Cerebellar nuclear complex (tissue), 1 donor: ENCODE measurements at places on chromosomes 1 and 21.
A peak's percentile ranks its signal among the peaks of the same experiment; 100 is the strongest.

GRCh38 chr1:213585402-213585801, 402.4 kb upstream of the PROX1 start:
- no peak for DNase-seq

DNA sequence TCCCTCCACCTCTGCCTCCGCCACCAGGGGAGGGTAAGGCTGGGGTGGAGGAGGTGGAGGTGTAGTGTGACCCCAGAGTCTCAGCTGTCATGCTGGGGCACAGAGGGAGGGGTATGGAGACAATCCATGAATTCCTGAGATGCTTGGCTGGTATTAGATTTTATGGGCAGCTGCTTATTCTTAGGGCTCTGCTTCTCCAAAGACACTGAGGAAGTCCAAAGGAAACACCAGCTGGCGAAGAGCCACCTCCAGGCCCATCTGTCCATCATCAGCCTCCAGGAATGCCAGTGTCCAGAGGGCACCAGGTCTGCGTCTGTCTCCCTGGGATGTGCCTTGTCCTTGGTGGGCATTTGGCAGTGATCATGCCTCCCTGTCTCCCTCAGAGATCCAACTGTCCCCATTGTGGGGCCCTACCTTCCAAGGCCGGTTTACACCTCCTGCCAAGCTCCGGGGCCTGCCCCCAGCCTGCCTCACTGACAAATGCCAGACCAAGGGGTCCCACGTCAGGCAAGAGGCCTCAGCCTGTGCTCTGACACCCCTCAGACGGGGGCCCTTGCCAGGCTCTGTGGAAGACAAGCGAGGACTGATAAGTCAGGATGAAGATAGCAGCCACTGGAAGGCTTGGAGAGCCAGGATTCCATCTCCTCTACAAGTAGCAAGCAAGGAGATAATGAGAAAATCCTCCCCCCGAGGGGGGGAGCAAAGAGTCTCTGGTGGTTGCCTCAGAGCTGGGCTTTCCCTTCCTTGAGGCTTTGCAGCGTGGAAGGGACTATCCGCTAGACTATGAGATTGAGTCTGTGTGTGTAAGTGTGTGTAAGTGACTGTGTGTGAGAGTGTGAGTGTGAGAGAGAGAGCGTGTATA, 1.6 kb downstream of the TNNI1 start:
- no peak for DNase-seq

DNA sequence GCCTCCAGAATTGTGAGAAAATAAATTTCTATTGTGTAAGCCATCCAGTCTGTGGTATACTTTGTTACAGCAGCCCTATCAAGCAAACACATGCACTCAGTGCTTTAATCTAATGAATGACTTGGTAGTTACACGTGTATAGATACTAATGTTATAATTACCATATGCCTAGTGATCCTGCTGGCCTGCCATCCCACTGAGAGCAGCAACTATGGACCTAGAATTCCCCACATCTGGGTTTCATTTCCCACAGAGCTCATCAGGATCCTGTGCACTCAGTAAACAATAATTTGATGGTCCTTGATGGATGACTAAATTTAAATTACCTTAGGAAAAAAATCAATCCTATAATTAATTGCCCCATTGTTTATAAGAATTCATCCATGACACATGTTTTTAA, 86.5 kb upstream of the RGS1 start:
- no peak for DNase-seq

DNA sequence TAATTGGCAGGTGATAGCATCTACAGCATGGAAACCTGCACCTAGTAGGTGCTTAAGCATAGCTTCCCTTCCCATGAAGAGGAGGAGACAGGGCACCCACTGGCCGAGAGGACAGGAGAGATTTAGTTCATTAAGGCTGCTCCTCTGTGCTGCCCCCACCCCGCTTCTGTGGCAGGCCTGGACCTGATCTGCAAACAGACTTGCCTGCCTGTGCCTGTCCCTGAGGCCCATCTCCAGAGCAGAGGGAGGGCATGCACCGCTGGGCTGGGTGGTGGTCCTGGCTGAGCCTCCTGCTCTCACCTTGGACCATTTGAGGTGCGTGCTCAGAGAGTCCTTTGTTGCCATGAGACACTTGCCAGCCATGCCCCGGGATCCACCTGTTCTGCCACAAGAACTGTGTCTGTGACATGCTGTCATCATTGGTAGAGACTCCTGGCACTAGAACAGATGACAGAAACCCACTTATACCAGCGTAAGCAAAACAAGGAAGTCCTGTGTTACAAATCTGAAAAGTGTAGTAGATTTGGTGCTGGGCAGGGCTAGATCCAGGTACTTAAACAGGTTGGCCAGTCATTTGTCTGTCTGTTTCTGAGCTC, 55.6 kb downstream of the PTPRF start:
- no peak for DNase-seq

DNA sequence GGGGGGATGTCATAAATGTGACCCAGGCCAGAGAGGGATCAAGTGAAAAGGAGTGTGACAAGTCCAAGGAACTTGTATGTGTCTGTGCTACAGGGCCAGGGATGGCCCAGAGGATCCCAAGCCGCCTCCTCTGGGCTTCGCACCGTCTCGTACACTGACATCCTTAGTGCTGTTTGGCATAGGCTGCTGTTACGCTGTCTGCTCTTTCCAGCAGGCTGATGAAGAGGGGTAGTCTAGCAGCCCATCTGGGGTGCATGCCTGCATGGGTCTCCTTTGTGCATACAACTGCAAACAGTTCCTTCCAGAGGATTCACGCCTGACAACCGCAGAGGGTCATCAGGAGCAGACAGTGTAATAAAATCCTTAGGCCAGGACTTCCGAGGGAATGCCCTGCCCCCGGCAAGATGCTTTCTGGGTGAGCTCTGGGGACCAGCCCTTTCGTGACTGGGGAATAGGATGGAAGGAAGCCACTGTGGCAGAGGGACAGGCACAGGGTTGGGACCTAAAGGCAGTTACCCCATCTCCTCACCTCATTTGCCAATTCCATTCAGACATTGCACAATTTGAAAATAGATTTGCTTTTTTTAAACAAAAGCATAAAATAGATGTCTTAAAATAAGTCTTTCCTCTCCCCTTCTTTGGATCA, 6.3 kb upstream of the GOLT1A start:
- DNase-seq: no peak

- DNase-seq: no peak
These were observed 14.8 kb downstream of the FMOD start for GRCh38 chr1:203336097-203336496.

DNA sequence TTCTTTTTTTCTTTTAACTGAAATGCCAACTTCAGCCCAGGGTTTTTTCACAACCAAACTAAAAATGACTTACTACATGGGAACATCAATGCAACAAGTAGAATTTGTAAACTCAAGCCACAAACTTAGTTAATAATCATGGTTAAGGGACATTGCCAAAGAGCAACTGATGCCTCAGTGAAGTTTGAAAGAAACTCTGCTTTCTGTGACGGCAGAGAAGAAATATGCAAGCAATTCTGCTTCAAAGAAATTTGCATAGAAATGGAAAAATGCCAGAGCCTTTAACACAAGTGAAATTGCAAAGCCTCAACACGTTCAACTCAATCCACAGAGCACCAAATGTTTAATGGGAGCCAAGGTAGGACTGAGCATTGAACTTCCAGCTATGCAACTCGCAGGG, 5.0 kb upstream of the CHD5 start:
- DNase-seq: no peak

DNA sequence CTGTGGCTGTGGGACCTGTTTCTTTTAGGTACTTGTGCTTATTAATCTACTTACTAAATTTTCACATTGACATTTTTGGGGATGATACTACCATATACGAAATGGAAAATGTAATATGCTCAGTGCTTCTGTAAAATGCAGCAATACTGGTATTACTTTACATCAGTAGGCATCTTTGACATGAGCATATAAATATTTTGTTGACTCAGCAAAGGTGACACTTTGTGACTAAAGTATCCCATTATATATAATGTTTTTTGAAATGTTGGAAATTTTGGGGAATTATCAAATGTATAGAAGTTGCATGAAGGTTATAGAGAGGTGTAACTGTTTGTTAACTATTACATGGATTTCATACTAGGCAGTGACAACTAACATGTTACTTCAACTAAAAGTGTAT, 2.3 kb upstream of the FAM177B start:
- no peak for DNase-seq

DNA sequence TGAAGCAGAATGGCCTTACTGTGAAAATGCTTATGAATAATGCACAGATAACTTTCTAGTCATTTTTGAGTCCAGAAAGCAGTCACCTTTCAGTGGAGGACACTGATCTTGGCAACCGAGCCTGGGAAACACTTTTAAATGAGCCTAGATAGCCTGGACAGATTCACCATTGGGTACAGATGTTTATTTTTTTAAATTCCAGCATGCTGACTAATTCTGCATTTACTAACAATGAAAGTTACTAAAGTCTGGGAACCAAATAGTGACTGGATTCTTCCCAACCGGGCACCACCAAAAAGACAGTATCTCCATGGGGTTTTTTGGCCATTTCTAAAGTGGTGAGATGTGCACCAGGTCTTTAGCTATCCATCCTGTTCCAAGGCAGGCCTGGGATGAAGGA, 3.3 kb upstream of the FMOD start:
- DNase-seq: no peak

- no peak for DNase-seq
These were observed 86.6 kb downstream of the DMRTB1 start for GRCh38 chr1:53545663-53546408.

DNA sequence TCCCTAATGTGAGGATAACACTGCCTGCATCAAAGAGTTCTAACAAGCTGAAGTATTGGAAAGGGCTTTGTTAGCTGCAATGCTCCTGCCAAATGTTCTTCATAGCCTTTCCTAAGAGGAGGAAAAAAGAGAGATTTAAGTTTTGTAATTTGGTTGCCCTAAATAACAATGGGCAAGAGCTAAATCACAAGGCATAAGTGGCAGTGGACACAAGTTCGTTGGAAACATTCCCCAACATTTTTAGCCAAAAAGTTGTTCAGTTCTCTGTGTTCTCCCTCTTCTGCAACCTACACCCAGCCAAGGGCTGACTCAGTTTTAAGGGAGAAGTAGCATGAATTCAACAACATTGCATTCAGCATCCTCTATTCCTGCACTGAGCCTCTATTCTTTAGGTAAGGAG, 2.6 kb upstream of the UQCRHL start:
- no peak for DNase-seq

GRCh38 chr1:175132436-175132835, 60.1 kb downstream of the KIAA0040 start:
- DNase-seq: no peak

DNA sequence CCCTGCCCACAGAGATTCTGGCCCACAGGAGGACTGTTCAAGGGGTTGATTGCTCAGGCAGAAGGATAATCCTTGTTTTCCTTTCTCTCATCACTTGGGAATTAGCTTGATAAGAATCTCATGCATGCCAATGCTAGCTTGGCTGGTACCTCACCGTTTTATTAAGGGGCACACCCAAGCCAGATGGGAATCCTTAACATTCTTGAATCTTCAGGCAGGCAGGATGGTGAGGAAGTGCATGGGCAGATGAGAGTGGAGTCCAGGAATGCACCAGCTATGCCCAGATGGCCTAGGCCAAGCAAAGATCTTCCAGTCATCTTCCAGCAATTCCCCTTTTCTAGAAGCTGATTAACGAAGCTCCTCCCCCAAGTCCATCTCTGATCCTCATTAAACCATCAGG, 4.1 kb upstream of the LCE7A start:
- no peak for DNase-seq

DNA sequence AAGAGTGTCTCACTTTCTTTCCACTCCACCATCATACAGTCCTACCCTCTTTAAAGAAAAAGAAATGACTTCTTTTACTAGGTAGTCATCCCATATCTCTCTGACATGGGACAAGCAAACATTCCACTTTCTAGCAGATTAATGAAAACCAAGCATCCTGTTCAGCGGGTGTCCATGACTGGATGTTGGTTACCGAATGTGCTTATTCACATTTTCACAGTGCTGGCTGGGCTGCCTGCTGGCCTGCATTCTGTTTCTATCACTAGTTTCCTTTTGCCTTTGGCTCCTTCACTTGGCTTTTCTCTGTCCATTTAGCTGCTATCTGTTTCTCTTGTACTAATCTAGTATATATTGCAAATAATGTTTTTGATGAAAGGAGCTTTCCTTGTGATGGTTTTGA, 598.4 kb downstream of the RWDD3 start:
- peak; percentile 69 for DNase-seq
